Kidney capillary endothelial cell (primary cell): ENCODE measurements at places on chromosomes 2 and 18.
A peak's percentile ranks its signal among the peaks of the same experiment; 100 is the strongest.

- DNase-seq: no peak
Measured at GRCh38 chr2:8595428-8595805, 86.4 kb upstream of the ID2 start.

GRCh38 chr2:30756051-30756719 lies 51.1 kb downstream of the CAPN13 start:
- peak; percentile 59 for DNase-seq

- DNase-seq: no peak
Measured at GRCh38 chr2:185970148-185970852, 231.7 kb downstream of the FSIP2 start.

DNA sequence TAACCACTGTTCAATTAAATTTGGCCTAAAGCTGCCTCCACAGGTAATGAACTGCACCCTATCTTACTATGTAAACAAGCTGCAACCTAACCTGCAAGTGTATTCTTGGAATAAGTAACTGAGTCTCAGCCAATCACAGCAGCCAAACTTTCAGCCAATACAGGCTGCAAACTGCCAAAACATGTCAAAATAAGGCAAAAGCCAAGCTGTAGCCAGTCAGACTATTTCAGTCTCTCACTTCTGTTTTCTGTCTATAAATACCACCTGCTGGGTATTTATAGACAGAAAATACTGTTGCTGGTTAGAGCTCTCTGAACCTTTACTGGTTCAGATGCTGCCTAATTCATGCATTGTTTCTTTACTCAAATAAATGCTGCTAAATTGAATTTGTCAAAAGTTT lies 14.3 kb downstream of the C2orf76 start:
- no peak for DNase-seq
